Retina (tissue), 1 donor: ENCODE measurements at places on chromosomes 7 and 10.

DNA sequence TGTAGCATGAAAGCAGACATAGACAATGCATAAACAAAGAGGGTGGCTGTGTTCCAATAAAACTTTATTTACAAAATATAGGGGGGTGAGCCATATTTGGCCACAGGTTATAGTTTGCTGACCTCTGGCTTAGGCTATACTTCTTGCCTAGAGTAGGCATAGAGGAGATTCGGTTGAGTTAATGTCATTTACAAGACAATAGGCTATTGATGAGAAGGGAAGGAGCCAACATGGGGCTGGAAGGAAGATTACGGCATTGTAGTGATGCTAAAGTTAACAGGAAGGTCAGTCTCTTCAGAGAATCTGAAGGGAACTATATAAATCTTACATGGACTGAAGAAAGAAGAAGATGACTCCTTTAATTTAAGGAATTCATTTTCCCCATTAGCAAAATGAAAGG, 463.5 kb downstream of the HTR7 start:
- DNase-seq = no peak

- no peak for DNase-seq
These were observed 32.6 kb downstream of the NEUROD6 start for GRCh38 chr7:31307972-31308371.

DNA sequence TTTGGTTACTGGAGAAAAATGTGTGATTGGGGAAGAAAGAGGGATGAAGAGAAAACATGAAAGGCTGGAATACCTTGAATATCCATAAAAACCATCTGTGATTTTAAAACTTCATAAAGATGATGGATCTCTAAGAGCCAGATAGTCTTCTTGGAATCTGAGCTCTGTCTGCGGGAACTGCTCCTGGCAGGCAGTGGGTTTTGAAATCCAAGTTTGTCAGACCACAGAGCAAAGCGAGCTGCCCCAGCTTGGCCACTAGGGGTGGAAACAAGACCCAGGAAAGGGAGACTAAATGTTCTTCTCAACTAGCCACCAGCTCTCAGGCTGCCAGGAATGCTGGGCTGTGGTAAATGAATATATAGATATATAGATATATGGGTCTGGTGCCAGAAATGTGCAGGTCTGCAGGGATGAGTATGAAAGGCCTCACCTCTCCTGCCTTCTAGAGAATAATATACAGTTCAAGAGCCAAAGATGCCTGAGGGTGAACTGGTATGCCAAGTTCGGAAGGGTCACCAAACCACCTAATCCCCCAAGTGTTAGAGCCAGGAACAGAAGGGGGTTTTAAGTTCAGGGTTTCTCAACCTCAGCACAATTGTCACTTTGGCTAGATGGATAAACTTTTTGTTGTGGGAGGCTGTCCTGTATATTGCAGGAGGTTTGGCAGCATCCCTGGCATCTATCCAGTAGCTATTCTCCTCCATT, 208.8 kb downstream of the KCNMA1 start:
- no peak for DNase-seq

DNA sequence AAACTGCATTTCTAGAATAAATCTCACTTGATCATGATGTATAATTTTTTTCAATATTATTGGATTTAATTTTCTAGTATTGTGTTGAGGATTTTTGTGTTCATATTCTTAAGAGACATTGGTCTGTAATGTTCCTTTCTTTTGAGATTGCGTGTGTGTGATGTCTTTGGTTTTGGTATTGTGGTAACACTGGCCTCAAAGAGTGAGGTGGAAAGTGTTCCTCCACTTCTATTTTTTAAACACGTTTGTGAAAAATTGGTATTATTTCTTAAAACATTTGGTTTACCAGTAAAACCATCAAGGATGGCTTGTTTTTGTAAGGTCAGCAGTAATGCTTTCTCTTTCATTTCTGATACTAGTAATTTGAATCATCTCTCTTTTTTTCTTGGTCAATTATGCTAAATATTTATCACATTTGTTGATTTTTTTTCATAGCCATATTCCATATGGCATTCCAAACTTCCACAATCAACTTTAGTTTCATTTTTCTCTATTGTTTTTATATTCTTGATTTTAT, 290.2 kb upstream of the CDC14C start:
- DNase-seq = no peak

DNA sequence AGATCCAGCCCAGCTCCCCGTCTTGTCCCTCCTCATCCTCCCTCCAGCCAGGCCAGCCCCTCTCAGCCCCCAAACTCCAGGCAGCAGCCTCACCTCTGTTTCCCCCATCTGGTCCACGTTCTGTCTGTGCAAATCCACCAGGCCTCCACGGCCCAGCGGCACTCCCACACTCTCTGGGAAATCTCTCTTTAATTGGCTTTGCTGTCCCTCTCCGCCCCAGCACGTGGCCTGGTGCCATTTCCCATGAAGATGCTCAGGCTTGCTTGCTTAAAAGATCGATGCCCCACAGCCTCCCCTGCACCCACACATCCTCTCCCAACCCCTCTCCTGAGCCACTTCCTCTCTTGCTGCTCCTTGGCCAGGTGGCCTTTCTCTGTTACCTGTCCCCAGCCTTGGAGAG, 39.3 kb downstream of the PRF1 start:
- no peak for DNase-seq

GRCh38 chr10:5291501-5292195, 73.1 kb upstream of the UCN3 start:
- DNase-seq = no peak

GRCh38 chr10:61187601-61188000, 243.6 kb upstream of the RHOBTB1 start:
- DNase-seq = no peak

DNA sequence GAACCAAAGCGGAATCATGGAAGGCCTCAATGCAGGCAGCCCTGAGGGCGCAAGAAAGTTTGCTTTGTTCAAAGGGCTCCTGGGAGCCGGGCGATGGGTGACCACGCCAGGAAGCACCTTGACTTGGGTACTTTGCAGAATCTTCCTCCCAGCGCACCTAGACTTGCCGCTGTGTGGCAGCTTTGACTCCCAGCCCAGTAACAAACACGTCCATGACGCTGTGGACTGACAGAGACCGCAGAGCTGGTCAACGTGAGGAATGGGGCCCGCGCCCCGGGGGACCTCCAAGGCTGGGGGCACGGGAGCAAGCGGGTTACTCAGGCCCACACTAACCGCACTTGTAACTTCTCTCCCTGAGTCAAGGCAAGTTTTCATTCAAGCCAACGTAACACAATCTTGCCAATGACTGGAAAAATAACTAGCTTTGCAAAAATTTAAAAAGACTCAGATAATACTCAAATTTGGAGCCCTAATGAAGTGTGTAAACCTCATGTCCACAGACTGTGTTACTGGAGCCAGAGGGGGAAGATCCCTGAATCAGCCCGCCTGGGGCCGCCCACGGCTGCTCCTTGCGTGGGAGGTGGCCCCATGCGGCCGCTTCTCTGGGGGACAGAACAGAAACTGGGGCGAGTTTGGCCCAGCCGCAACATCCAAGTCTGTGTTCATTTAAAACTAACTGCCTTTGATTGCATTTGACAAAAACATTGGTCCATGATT, 130.8 kb downstream of the DNAJB6 start:
- DNase-seq = no peak

DNA sequence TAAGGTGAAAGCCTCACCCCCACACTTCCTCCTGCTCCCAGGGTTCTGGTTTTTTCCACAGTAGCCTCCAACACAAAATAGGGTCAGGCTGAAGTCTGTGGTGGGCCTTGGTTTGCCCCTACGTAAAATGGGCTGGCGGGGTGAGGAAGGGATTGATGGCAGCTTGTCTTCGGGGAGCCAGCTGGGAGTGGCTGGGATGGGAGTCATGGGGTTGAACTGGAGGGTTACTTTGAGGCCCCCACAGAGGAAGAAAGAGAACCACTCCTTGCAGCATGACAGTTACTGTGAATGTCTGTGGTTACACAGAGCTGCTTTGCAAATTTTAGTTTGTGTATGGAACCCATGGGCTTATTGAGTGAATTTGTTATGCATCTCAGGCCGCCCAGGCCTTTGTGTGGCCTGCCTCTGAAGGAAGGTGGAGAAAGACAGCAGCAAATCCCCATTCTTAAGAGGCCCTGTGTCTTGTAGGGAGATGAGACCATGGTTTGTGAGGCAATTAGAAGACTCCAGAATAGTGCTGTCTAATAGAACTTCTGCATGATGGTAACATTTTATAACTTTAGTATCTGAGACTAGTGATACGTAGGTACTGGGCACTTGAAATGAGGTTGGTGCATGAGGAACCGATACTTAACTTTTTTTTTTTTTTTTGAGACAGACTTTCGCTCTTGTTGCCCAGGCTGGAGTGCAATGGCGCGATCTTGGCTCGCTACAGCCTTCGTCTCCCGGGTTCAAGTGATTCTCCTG, 8.1 kb downstream of the TRIM8 start:
- DNase-seq = no peak

- DNase-seq = no peak
These were observed 44.9 kb downstream of the FAS start for GRCh38 chr10:89035461-89035860.

DNA sequence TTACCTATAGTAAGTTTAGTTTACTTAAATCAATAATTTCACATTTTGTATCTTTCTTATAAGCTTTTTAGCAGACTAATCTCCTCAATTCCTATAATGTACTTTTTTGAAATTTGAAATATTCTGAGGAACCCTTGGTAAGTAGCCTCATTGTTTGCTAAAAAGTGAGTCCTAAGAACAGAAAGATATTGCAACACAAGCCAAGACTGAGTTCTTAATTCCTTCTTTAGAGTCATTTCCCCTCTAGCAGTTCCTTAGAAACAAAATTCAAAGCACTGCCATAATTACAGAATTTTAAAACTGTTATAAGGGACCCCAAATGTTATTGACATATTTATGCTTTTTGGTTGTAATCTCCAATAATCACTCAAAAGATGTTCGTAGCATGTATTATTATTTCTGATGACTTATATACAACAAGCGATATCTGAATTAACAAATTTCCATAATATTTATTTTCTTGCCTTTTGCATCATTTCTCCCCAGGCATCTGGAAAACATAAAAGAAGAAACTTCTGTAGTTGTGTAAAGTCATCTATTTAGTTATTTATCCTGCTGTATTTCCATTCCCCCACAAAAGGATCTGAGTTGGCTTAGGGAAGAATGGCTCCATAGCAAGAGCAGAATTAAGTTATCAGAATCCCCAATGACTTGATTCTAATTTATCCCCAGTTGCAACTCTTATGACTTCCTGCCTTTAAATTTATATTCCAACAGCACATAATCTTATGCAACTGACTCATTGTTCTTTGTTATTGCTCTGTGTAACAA, 67.8 kb downstream of the TMEM26 start:
- DNase-seq = no peak

DNA sequence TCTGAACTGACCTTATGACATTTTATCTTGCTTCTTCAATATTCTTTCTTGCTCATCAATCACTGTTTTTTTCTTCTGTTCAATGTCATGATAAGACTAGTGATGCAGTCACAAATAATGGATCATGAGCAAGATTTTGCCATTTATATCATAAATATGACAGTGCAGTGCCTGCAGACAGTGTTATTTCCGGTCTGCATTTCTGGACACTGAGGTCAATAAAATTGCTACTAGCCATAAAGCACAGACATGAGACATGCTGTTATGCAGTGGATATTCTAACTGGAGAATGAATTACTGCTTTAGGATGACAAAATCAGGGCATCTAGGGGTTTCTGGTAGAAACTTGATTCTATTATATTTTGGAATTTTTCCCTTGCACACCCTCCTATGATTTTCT, 1509.7 kb upstream of the LRRTM3 start:
- DNase-seq = no peak

- DNase-seq = no peak
These were observed 27.8 kb downstream of the ENTPD1 start for GRCh38 chr10:95783741-95784140.

GRCh38 chr10:82742478-82742877, 867.5 kb downstream of the NRG3 start:
- no peak for DNase-seq

DNA sequence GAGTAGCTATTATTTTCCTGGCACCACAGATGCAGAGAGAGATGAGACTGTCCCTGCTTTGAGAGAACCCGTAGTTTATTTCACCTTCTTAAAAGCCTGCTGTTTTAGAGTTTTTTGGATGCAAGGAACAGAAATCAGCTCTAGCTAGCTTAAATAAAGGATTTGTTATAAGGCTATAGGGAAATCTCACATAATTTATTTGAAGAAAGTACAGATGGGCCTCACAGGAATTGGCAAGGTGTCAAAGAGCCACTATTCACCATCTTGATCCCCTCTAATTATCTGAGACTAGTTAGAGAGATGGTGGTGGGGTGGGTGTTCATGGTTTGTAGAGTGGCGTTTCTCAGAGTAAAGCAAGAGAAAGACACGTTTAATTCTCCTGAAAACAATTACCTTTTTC, 7.3 kb downstream of the KMT2E start:
- no peak for DNase-seq

DNA sequence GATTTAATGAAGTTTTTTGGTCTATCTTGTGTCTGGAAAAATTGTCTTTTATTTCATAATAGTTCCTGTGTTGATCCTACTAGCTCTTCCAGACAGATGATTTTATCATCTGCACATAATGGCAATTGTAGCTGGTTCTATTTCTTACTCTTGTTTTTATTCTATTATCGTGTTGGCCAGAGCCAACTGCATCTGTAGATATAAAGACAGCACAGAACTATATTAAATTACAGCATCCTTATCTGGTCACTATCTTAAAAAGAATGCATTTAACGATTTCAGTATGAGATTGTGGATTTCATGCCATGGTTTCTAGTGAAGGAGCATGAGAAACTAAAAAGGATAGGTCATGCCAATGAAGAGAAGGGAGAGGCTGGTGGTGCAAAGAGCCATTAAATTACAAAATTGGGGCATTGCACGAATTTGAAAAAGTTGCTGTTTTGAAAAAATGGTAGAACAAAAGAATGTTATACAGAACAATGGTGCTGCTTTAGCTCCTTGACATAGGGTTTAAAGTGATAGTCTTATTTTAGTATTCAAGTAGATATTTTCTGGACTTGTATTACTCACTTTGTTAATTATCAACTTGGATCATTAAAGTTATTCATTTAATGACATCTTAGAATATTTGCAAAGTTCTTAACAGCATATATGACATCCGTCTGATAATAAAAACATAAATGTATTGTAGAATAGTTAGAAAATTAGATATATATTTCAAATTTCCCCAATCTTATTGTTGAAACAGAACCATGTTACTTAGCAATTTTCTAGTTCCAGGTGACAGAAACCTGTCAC, 1250.3 kb downstream of the REEP3 start:
- DNase-seq = no peak

DNA sequence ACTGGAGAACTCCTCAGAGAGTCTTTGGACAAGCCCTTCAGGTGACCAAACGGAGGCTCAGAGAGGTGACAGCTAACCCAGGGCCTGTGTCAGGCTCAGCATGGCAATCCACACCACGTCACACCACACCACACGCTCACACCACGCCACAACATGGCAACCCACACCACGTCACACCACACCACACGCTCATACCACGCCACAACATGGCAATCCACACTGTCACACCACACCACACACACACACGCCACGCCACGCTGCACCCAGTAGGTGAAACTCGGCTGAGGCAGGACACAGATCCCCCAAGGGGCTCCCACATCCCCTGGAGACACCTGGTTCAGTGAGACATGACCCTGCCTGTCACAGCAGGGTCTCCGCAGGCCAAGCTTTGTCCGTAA, 107.3 kb downstream of the PDGFA start:
- no peak for DNase-seq
